ENCODE measurements at places on chromosomes 3 and 15.

GRCh38 chr3:138367326-138367850 is 19.0 kb downstream of the MRAS start:
- no peak for DNase-seq

DNA sequence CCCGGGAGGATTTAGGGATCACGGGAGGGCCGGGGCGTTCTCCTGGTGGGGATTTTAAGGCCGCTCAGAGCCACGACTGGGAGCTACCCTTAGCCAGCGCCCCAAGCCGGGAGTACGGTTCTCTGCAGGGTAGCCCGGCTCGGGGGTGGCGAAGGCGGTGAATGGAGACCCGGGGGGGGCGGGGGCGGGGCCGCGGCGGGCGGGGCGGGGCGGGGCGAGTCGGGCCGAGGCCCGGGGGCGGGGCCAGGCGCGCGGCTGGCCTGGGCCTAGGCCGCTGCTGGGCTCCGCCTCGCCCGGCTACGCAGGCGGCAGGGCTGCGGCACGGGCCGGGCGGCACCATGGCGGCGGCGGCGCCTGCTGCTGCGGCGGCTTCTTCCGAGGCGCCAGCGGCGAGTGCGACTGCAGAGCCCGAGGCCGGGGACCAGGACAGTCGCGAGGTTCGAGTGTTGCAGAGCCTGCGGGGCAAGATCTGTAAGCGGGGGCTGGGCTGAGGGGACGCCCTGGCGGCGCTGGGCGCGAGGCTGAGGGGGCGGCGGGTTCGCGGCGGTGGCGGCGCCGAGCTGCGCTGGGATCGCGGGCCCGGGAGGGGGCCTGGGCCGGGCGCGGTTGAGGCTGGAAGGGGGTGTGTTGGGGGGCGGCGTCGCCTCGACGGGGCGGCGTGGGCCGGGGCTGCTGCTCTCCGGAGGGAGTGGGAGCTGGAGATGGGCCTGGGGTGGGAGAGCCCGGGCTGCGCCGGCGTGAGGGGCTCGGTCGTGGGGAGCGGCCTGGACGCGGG is at the start of gene RASA2:
RASA2 (plus strand) TSS at position 282 of the 775 bp plus-strand sequence; CDS start at position 339, 57 bp downstream.
- peak; percentile 69 for DNase-seq

DNA sequence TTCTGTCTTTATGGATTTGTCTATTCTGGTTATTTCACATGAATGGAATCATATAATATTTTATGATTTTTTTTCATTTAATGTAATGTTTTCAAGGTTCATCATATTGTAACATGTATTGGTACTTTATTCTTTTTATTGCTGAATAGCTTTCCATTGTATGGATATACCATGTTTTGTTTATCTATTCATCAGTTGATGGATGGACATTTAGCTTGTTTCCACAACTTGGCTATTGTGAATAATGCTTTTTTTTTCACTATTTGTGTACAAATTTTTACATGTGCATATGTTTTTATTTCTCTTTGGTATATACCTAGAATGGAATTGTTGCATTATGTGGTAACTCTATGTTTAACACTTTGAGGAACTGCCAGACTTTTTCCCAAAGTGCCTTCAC is 64.7 kb downstream of the PFN2 start:
- DNase-seq = no peak

DNA sequence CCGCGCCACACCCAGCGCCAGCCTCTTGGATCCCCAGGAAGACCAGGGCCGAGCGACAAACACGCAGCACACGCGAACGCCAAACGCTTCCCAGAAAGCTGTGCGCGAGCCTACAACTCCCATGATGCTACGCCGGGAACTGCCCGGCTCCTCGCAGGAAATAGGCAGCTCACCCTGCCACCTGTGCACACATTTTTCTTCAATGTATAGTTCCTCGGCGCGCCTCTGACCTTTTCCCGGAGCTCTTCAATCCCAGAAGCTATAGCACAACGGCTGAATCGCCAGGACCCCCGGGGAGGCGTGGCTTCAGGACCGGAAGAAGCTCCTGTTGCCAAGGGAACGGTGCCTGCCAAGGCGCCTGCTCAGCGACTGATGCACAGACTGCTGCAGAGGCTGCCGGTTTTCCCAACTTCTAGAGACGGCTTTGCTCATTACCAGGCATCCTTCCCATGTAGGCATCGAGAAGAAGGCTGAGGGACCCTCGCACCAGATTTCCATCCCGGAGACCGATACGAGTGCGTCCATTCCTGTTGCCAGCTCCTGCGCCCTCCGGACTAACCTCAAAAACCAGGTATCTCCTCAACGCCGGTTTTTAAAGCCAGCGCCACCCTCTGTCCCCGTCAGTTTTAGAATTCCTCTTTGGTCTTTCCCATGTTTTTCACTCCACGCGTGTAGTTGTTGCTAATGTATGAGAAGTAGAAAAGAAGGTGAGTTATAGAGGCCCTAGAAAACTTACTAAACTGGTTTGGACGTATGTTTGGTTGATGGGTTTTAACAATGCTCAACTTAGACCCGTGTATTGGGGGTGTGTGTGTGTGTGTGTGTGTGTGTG is at the start of gene ARL6:
ARL6 (plus strand) TSS at position 352 of the 832 bp plus-strand sequence. CDS start 3,350 bp downstream, outside the sequence.
- DNase-seq = peak; percentile 90

- DNase-seq = no peak
These were observed 181.3 kb downstream of the RORA start for GRCh38 chr15:61047783-61048182.

DNA sequence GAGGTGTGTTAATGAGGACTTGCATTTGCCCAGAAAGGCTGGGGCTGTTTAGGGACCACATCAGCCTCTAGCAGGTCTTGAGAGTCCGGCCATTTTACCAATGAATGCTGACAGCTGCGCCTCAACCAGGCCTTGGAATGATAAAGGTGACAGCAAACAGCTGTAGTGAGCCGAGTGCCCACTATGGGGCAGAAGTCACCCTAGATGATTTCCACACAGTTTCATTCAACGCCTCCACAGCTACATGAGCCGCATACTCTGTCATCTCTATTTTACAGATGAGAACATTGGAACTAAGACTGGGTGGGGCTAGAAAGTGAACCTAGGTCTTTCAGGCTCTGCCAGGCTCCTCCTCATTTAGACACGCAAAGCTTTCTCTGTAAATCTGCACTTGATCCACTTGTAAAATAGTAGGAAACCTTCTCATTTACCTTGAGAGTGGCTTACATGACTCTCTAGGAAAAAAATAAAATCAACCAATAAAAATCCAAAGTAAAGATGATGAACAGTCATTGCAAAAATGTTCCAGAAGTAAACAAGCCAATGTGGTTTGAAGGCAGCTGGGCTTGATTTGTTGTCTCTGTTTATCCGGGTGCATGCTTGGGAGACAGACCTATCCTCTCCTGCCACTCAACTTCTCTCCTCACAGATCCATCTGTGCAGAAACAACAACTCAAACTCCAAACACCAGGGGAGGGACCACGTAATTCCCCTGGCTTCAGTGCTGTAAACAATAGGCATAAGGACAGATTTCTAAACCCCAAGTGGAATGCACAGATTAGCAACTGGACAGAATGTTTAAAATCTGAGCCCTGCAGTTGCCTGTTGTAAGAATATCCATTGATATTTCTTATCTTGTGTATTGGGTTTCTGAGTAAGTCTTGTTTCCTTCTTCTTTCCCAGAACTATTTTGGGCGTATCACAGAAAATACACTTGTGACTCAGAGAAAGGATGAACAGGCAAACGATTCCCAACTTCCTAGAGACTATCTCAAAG is 31.5 kb upstream of the LDHAL6B start:
- DNase-seq = no peak

DNA sequence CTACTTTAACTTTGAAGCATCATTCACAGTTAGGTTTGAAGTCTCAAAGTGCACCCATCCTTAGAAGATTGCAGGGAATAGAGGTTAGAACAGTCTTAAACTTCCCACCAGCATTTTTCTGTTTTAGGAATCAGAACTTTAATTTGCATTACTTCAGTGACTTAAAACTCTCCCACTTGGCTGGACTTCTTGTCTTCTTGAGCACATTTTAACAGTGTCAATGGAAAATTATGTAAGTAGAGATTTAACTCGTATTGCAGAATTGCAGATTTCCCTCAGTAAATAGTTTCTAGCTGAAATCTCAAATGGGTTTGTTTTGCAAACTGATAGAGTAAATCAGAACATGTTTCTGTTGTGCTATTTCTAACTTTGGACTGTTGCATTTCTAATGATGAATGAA is 369.6 kb downstream of the OTOL1 start:
- no peak for DNase-seq

- no peak for DNase-seq
These were observed 698.9 kb downstream of the DIPK2A start for GRCh38 chr3:144670571-144670970.

GRCh38 chr3:64438812-64439211 is 213.5 kb upstream of the PRICKLE2 start:
- no peak for DNase-seq

GRCh38 chr3:81154611-81155143 is 606.8 kb downstream of the GBE1 start:
- no peak for DNase-seq

- no peak for DNase-seq
These were observed 237.1 kb upstream of the GOLGA6L4 start for GRCh38 chr15:83998486-83998885.

DNA sequence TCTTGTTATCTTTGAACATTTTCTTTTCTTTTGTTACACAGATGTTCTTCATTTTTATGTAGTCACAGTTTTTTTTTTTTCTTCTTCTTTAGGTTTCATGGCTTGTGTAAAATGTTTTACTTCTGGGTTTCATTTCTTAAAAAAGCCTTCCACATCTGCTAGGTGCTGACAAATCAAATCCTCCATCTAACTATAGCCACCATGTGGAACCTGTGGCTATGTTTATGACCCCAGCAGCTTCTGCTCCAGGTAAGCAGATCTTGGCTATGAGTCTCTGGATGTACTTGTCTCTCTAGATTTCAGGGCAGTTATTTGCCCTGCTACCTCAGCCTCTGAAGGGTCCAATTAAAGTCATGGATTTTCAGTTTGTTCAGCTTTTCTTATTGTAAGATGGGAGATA is 44.5 kb downstream of the OXSM start:
- DNase-seq = no peak

DNA sequence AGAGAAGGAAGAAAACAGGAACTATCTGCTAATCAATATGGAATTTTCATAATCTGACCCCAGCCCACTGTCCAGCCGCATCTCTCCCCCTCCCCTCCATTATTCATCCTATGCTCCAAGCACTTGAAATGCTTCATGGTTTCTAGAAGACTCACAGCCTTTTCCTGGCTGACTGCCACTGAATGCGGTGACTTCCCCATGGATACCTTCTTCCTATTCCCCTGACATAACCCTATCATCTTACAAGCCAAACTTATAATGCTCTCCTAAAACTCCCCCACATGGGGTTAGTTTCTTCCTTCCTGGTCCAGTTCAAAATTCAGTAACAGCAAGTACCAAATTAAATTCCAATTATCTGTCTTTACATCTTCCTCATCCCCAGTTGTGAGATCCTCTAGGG is 31.2 kb upstream of the PTX3 start:
- no peak for DNase-seq

GRCh38 chr15:68816158-68816557 is 4.5 kb downstream of the ANP32A start:
- no peak for DNase-seq

DNA sequence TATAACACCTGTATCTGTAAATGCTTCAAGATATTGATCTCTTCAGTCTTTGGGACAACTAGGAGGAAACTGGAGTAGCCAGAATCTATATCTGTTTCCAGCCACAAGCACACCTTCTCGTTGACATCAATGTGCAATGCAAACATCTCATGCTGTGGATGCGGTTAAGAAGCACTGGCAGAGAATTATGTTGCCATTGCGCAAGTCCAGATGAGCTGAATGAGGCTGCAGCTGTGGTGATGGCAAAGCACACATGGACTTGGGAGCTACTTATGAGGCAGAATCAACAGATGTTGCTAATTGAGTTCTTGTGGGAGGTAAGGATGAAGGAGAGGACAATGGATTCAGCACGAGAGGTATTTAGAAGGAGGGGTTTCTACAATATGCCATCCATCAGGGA is 90.9 kb downstream of the STRIT1 start:
- DNase-seq = no peak

DNA sequence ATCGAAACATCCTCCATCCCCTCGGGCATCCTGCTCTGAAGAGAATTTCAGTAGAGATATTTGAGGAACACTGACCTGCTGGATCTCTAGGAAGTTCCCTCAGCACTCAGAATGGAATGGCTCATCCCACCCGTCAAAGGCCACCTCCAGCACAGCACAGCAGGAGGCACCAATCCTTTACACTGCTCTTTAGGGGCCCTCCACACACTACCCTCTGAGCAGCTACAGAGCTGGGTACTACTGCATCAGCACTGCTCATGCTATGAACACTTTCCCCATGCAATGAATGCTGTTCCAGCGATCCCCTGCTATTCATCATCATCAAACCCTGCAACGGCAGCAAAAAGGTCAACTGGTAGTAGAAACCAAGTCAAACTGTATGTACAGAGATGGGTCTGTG is 40.5 kb downstream of the IGF2BP2 start:
- no peak for DNase-seq

DNA sequence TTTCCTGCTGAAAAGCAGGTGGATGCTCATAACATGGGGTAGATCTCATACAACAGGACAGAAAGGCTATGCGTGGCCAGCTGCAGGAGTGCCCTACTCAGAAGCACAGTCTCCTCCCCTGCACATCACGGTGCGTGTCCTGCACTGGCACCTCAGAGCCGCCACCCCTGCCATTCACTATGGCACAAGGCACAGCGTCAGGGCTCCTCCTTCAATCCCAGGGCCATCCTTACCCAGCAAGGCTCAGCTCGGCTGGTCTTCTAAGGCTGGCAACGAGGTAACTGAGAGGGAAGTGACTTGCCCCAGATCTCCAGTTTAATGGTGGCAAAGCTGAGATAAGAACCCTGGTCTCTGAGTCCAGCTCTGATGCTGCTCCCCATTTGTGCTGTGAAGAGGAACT is 97.1 kb downstream of the CPN2 start:
- no peak for DNase-seq

DNA sequence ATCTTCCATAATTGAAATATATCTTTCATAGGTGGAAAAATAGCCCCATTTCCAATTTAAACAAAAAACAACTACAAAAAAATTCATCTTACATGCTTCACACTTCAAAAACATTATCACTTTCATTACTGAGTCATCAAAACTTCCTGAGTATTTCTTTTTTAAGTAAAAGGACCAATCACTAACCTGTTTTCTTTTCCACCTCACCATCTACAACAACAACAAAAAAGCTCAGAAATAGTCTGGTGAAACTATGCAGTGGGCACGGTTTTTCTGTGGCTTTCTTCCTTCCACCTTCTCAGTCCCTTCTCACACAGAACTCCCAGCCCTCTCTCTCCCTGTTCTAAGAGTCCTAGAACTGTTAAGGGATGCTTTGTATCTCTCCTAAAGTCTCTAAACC is 20.3 kb upstream of the TNIK start:
- no peak for DNase-seq

GRCh38 chr3:51929420-51930003 is 12.2 kb downstream of the RRP9 start:
- DNase-seq = no peak

DNA sequence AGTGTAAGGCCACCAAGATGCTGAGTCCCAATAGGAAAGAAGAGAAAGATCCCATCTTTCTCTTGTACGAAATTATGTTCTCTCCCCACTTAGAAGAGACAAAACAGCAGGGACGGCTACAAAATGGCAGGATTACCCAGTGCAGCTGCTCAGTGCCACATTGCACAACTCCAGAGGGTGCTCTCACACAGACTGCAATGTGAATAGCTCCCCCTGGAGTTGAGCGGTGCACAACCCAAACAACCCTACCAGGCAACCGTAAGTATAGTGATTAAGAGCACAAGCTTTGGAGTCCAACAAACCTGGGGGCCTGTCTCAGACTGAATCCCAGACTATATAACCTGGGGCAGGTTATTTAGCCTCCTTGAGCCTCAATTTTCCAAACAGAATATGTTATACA is 3.1 kb upstream of the BHLHE40 start:
- DNase-seq = peak; percentile 13

- DNase-seq = no peak
These were observed 1090.0 kb downstream of the OTOL1 start for GRCh38 chr3:162586591-162586990.

Data from NCI-H1930 (cell line).